ENCODE measurements at places on chromosomes 3 and 15.

DNA sequence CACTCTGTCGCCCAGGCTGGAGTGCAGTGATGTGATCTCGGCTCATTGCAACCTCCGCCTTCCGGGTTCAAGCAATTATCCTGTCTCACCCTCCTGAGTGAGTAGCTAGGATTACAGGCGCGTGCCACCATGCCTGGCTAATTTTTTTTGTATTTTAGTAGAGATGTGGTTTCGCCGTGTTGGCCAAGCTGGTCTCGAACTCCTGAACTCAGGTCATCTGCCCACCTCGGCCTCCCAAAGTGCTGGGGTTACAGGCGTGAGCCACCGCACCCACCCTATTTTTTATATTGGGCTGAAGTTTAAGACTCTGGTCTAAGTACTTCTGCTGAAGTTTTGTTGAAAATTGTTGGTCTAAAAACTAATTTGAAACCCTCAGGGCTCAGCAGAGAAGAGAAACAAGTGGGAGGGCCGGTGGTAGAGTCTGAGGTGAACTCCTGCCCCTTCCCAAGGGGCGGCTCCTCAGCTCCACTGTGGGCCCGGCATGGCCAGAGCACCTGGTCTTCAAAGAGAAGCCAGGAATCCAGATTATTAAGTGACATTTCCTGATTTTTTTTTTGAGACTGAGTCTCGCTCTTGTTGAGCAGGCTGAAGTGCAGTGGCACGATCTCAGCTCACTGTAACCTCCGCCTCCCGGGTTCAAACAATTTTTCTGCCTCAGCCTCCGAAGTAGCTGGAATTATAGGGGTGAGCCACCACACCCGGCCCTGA, 4.0 kb downstream of the HDAC11 start:
- DNase-seq, result no peak

DNA sequence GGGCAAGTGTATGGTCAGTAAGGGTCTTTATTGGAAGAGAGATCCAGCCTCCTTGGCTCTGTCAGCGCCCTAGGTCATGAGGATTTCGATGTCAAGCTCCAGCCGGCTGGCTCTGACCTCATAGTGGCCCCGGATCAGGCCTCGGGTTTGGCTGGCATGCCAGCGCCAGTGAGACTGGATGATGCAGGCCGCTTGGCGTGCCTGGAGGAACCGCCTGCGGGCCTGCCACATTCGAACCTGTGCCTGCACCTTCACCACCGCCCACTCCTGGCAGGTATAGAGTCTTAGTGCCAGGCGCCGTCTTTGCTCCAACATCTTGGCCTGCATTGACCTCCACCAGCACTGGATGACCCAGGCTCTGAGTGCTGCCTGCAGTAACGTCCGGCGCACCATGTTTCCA, 483 bp downstream of the IQCF6 start:
- no peak for DNase-seq

DNA sequence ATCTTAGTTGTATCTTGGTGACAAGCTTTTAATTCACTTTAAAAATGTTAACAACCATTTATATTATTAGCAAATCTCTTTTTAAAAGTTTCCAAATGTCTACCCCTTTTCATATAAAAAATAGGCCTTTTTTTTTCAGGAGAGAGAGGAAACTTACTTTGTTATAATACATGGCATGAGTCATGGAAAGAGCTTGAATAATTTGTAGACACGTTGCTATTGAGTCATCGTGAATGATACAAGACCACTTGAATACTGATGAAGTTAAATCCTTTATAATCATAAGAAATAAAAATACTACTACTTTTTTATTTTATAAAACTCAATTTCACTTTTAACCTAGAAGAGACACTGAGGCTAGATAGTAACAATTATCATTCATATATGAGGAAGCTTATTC, 70.3 kb upstream of the BBX start:
- no peak for DNase-seq

GRCh38 chr15:68001811-68002210, 52.3 kb upstream of the PIAS1 start:
- no peak for DNase-seq

GRCh38 chr3:138135146-138135832, 3.1 kb upstream of the A4GNT start:
- no peak for DNase-seq
